Pons (tissue), 1 donor: ENCODE measurements at places on chromosomes 16 and 17.

DNA sequence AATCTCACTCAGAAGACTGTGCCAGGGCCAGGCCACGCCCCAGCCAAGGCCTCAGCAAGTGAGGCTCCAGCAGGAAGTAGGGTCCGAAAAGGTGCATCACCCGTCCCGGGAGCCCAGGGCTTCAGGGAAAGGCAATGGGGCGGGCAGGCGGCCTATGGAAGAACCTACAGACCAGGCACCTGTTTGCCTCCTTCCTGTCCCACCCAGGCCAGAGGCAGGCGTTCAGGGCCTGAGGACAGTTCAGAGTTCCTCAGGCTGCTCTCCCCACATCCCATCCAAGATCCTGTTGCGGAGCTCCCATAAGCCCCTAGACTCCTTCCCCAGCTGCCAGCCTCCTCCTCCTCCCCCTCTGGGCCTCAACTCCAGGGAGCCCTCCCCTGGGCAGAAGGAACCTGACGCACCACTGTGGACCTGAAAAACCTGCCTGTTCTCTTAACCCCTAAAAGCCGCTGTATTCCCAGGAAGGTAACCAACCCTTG lies 2.3 kb downstream of the CLUH start:
- DNase-seq, result no peak

DNA sequence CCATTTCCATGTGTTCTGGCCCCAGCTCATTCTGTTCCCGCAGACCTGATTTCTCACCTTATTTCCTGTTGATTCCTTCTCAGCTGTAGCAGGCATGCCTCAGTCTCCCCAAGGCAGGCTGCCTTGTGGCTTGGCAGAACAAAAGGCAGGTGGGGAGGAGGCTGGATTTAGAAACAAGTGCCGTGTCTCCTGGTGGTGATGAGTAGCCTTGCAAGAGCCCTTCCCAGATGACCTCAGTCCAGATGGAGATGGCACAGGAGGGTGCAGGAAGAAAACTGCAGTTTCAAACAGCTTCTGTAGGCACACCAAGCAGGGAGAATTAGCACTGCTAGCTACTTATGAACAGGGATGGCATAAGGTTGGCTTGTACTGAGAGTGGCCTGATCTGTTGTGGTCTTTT lies 64.6 kb downstream of the ARHGAP44 start:
- peak; percentile 18 for DNase-seq

DNA sequence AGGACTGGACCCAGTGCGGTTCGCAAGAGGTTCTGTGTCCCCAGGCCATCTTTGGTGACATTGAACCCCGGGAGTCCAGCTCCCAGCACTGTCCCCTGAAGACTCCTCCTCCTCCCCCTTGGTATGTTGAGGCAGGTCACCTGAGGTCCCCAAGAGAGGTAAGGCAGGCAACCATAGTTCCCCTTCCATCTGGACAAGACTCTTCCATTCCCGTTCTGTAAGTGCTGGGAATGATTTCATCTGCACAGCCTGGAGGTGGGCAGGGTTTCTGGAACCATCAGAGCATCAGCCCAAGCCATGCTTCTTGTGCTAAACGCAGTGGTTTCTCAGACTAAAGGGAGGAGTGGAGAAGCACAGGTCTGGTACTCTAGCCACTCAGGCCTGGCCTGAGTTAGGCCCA lies 24.9 kb downstream of the COPZ2 start:
- DNase-seq, result no peak

DNA sequence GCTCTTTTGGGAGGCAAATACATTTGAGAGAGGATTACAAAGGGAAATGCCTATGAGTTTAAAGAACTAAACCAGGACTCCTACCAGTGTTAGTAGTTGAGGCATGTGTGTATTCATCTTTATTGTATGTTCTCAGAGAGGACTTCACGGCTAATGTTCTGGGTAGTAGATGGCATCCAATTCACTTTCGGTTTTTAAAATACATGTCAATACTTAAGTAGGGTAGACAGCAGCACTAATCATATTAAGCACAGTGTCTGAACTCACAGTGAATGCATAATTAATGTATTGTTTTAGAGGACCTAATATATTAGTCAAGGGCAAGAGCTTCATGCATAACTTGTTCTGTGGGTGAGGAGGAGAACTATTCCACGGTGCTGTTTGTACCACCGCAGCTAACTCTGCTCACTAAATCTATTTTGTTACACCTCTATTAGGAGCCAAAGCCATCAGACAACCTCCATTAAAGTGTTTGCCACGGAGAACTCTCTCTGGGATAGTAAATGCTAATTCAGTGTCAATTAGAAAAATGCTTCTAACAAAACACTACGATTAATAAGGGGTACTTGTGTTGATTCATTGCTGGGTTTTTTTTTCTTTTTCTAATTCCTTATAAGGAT lies 56.3 kb downstream of the COX10 start:
- DNase-seq, result no peak

DNA sequence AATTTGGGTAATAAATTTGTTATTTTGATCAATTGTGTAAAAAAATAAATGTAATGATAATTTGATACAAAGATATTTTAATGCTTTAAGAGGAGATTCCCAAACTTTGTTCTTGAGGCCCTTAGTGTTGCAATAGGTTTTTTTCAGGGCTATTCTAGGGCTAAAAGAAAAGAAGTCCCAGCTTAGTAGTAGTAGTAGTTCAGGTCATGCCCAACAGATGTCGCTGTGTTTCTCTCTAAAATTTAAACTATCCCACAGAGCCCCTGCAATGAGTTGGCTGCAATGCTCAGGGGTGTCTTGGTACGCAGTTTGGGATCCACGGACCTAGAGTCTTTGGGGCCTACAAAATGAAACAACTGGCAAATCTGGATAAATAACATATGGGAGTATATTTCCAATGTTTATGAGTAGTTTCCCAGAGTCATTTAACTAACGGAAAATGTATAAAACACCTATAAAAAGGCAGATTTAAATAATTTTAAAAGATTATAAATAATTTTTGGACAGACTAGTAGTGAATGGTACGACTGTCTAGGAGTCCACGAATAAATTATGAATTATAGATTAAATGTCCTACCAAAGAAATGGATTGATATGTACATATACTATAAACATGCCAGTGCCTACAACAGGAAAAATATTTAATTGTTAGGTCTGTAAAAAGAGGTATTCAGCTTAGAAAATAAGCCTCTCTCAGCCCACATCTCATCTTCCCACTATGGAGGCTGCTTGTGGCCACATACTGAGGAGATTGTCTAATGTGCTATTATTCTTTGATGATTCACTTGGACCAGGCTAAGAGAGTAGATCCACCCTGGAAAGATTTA lies 228.5 kb upstream of the PMFBP1 start:
- DNase-seq, result peak; percentile 84

DNA sequence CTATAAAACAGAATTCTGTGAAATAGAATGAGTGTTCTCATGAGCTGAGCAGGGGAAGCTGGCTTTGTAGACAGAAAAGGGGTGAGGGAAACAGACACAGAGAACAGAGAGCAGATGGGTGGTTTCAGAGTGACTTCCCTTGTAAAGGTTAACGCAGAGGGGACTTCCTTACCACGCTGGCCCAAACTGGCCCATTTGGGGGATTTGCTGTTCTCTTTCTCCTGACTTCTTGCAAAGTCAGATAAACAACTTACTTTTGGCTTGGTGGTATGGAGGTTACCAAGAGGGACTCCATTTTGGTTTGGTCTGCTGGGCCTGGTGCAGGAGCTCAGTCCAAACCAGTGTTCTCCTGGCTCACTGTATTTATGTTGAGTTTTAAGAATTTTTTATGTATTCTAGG lies 48.4 kb downstream of the SEC14L1 start:
- no peak for DNase-seq

GRCh38 chr16:58048494-58049231 lies 23.1 kb downstream of the MMP15 start:
- no peak for DNase-seq

- DNase-seq, result no peak
Observed at GRCh38 chr17:57355090-57355859, 99.0 kb downstream of the MSI2 start.

DNA sequence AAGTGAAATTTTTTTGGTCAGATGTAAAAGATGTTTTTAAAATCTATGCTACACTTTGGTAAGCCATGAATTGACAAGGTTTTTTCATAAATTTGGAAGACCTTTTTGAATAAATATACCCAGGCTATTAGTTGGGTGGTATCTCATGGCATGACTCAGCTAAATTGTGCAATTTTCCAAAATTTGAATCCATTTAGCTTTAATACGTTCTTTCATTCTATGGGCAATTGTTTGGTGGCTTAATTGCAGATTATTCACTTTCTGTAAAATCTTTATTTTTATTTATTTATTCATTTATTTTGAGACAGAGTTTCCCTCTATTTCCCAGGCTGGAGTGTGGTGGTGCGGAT lies 82.8 kb upstream of the TNRC6A start:
- DNase-seq, result no peak

DNA sequence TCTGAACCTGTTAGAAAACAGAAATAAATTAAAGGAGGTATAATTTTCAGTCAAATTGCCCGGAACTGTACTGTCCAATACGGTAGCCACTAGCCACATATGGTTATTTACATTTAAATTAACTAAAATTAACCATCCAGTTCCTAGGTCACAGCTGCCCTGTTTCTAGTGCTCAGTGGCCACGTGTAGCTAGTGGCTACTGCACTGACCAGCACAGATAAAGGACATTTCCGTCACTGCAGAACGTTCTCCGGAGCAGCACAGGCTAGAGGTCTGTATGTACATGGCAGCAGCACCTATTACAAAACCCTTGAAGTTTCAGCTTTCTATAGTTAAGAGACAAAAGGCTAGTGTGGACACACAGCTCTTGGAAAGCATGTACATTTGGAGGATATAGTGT lies 33.7 kb downstream of the CPSF4L start:
- DNase-seq, result no peak

DNA sequence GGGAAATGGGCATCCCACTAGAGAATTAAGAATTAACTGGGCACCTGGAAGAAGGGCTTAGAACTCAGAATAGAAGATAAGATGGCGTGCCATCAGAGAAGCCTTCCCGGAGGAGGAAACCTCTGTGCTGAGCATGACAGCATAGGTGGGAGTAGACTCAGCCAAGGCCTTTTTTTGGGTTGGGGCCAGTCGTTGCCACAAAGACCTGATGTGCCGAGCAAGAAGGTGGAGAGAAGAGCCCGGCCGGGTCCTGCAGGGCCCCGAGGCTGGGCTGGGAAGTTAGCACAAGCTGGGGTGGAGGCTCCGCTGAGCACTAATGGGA lies 1.1 kb upstream of the RAB11FIP4 start:
- DNase-seq, result no peak

GRCh38 chr17:62933501-62934385 lies 32.3 kb upstream of the TANC2 start:
- DNase-seq, result no peak

DNA sequence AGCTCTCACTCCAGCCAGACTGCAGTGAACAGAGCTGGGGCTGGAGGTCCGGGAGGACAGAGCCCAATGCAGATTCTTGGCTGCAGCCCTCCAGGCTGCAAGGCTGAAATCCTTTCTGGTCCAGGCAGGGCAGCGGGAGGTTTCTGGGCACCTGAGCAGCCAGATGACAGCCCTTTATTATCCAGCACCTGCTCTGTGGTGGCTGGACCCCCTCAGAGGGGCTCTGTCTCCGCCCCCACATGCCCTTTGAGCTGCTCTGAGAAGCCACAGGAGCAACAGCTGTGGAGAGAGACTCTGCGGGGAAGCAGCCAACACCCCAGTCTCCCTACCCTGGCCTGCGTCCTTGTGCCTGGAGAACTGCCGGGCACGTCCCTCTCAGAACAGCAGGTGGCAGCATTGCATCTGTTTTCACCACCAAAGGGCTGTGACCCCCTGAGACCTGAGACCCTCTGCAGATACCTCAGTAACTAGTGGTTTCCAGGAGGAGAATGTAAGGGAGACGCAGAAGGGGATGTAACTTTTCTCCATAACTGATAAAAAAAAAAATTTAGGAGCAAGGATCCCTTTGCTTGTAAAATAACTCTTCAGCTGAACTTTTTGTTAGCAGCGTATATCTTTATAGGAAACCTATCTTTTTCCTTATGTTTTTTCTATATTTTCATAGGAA lies 3.7 kb upstream of the CNP start:
- DNase-seq, result peak; percentile 82

DNA sequence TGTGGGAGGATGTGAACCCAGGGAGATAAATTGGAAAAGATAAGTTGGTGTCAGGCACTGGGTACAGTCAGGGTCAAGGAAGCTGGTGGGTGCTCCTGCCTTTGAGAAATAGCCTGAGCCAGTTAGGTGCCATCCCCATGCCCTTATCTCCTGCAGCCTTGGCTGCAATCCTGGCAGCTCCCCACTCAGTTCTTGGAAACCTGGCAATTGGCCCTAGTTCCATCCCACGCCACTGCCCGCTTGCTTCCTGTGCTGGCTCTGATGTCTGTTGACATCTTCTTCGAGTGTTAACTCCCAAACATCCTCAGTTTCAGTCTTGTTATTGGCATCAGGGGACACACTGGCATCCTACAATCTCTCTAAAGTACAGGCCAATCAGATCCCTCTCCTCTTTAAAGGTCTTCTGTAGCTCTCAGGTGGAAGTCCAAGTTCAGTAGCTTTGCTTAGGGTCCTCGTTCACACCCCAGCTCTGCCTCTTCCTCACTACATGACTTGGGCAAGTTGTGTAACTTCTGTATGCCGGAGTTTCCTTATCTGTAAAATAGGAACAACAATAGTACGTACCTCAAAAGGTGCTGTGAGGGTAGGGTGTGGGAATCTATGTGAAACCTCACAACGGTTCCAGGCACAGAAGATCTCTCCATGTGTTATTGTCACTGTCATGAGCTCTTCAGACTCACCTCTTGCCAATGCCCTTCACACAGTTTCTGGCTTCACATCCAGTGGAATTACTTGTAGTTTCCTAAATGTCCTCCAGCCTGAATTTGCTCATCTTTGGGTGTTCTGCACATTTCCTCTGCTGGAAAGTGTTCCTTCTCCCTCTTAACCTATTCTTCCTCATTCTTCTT lies 13.5 kb upstream of the PRKAR1A start:
- peak; percentile 37 for DNase-seq

DNA sequence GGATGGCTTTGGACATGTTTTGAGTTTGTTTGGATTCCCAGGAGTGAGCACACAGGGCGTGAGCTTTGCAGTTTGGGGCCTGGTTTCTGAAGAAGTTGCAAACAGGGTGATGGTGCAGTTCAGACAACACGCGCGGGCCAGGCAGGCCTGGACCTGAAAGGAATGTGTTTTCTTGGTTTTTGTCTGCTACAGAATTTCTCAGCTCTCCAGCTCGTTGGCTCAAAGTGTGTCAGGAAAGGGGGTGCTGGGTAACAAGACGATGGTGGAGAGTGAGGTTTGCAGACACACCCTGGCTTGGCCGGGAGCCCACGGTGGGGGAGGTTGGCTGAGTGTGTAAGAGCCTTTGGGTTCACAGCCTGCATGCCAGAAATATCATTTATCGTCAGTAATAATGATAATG lies 82.3 kb downstream of the CMIP start:
- no peak for DNase-seq
